ENCODE measurements at places on chromosomes 5 and 9. TPM values are rescaled to one million over a fixed set of nuclear protein-coding genes. Genes with fewer than 3 reads are reported as not detected.

GRCh38 chr5:63398346-63398745, 563.9 kb downstream of the HTR1A start:
- peak; percentile 59 for DNase-seq

- DNase-seq: no peak
Measured at GRCh38 chr5:54621048-54621447, 103.5 kb downstream of the SNX18 start.

DNA sequence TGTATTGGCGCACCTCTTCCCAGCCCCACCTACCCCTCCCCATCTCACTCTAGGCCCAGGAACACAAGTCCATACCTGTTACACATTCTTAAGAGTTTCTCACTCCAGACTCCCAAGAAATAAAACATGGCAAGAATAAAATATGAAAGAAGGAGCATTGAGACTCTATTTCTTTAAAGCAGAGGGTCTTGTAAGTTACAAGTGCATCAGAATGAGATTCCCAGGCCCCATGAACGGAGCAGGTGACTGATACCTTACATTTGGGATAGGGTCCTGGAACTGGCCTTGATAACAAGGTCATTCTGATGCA, 5.7 kb downstream of the EGR1 start:
- no peak for DNase-seq

The PCDHGA3 gene
- 0.83 TPM for total RNA-seq

DNA sequence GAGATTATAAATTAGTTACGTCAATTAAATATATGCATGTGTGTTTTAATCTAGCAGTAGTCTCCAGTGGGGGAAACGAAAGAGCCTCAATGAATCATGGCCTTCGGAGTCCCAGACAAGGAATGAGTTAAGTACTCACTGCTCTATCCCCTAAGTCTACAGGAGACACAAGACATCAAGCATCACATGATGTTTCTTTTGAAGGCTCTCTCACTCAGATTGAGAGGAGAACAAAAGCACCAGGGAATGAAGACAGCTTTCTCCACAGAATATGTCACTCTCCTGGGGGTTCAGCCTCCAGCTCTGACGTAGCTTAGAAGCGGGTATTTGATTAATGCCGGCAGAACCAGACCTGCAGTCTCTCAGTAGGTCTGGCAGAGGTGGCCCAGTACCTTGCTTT, 381.4 kb downstream of the ACTL7B start:
- DNase-seq: no peak

DNA sequence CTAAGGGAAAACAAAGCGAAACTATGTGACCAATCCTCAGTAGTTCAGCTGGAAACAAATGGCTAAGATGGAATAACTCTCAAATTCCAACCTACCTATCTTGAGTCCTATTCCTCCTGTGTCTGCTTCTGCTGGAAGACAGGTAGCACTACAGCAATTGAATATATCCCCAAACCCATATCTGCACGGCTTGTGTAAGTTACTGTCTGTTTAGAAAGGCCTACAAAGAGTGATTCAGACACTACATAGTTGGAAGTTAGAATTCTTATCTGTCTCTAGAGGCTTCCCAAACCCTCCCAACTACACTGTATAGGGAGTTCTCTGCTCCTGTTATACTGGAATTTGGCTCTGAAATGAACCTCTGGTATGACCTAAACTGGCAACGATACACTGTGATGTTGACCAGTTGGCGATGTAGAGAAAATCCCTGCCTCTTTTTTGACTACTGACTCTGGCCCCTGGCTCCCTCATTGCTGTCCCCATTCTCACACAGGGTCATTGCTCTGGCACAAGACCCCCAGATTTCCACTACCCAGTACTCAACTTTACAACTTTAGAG, 22.6 kb upstream of the NADK2 start:
- DNase-seq: no peak

The TRIM14 gene
- total RNA-seq: 17.6 TPM
